ENCODE measurements at places on chromosomes 12 and 14.

GRCh38 chr14:50303744-50304471 lies 8.1 kb downstream of the L2HGDH start:
- no peak for DNase-seq

- no peak for DNase-seq
Observed at GRCh38 chr12:89227774-89228173, 124.5 kb downstream of the DUSP6 start.

DNA sequence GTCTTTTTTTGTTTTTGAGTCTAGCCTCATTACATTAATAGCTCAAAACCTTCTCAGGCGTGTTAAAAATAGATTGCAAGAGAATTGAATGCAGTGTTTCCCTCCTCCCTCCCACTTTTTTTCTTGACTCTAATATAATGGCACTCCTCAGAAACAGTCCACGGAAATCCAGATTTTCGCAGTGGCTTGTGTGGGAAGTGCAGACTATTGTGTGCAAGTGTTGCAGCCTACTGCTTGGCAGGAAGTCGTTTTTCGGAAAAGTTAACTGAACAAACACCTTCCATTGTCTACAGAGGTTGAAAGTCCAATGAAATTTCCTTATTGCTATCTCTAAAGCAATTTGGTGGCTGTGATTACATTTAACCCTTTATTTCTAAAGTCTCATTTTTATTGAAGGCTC lies 147.9 kb upstream of the E2F7 start:
- no peak for DNase-seq

- no peak for DNase-seq
Observed at GRCh38 chr14:68306934-68307789, 485.7 kb downstream of the ZFP36L1 start.
